Activated CD4-positive, alpha-beta memory T cell treated with anti-CD3 and anti-CD28 coated beads, Interleukin-2, amount 10 ng/mL, durations not matched to agents 7 days and 5 days (primary cell): ENCODE measurements at places on chromosomes 2 and 18. TPM values are rescaled to one million over a fixed set of nuclear protein-coding genes. Genes with fewer than 3 reads are reported as not detected.

DNA sequence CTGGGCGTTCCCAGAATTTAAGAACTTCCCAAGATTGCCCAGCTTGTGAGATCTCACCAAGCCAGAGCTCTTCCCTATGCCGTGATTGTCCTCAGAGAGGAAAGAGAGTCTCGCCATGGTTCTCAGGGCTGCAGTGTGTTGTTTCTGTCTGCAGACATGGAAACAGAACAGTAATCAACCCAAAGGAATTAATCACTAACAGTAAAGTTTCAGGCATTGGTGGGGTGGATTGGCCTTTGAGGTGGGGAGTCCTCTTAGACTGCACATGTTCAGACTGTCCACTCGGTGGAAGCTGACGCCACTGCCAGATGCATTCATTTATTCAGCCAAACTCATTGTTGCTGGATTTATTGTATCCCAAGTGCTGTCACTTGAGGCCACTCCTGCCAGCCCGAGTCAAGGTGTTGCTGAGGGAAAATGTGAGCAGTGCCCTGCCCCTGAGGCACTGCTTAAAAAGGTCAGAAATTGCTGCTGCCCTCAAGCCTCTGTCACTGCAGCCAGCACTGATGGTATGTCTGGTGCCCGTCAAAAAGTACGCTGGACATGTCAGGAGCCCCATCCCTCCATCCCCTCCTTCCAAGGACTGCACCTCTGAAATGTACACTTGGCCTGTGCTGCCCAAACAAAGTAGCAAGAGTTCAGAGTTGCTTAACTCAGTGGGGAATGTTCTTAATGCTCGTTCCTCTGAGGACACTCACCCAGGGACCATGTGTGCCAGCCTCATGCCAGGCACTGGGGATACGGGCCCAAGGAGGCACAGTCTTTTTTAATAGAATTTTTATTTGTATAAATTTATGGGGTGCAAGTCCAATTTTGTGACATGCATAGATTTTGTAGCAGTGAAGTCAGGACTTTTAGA lies 201.0 kb downstream of the GLI2 start:
- no peak for DNase-seq

- no peak for DNase-seq
These were observed 93.9 kb upstream of the RAB12 start for GRCh38 chr18:8515142-8515865.

- DNase-seq, result peak; percentile 9
These were observed 318.9 kb upstream of the HS6ST1 start for GRCh38 chr2:128637481-128638155.

DNA sequence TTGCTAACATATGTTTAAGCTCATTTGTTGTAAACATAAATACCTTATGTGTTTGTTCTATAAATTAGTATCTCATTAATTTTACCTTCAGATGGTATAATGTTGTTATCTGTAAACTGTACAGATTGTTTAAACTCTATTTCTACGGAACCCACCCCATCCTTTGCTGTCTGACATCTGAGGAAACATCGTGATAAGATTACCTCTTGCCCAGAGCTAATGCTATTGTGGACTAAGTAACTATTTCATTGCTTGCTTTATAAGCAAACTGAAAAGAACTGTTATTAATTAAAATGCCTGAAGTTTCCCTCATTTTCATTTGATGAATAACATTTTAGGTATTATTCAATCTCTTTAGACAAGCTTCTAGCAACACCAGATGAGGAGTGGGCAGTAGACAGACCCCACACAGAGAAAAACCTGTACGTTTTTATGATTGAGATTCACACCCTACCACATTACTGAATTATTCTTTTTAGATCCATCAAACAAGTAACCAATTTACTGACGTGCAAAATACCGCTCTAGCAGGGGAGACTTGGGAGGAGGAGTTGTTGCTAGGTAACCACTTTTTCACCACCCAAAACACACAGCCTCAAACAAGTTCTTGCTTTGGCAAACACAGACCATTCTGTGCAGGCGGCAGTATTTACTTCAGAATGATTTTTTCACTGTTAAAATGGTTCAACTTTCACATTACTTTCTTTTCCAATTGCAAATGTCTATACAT lies 1.9 kb upstream of the SYT4 start:
- no peak for DNase-seq

GRCh38 chr2:109711230-109712122 lies 82.6 kb upstream of the RGPD5 start:
- DNase-seq, result no peak

DNA sequence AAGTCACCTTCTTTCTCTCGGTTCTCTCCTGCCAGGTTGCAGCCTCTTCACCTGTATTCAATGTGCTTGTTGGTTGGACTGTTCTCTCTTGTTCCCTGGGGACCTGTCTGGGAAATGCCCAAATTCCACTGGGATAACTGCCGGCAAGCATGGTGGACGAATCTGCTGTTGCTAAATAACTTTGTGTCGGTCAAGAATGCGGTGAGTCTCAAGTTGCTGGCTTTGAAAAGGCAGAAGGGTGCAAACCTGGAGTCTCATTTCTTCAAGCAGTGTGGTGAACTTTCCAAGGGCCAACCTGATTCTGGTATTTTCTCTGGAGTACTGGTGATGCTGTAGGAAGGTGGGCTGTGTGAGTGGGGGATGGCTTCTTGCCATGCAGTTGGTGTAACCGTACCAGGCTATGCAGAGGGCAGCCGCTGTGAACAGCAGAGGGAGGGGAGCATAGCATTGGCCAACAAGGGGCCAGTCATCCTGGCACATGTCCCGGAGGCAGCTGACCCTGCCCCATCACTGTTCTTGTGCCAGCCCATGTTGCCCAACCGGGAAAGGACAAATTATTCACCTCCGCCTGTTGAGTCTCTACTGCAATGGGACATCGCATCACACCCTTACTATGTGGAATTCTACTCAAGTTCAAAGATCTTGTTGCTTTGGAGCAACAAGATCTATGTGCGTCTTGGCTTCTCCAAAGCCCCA lies 88.1 kb upstream of the SEC11C start:
- no peak for DNase-seq

- no peak for DNase-seq
These were observed 79.3 kb downstream of the GPR39 start for GRCh38 chr2:132495881-132496280.

- DNase-seq, result no peak
These were observed 238.3 kb downstream of the PRKCE start for GRCh38 chr2:45889620-45890370.

- no peak for DNase-seq
These were observed 122.9 kb upstream of the UNC80 start for GRCh38 chr2:209648714-209649113.

- no peak for DNase-seq
These were observed 6.1 kb upstream of the NCL start for GRCh38 chr2:231470246-231470900.

DNA sequence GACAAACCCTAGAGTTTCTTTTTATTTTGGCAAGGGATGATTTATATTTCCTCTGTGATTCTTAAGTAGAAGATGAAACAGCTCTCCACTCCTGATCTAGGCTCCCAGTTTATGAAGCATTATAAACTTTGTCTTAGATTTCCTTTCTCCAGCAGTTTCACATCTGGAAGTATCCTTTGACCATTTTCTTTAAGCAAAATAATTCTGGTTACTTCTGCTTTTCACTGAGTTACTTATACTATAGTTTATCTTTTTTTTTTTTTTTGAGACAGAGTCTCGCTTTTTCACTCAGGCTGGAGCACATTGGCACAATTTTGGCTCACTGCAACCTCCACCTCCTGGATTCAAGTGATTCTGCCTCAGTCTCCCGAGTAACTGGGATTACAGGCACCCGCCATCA lies 45.5 kb downstream of the KCMF1 start:
- DNase-seq, result no peak

GRCh38 chr2:33384599-33384961 lies 91.9 kb upstream of the RASGRP3 start:
- no peak for DNase-seq

DNA sequence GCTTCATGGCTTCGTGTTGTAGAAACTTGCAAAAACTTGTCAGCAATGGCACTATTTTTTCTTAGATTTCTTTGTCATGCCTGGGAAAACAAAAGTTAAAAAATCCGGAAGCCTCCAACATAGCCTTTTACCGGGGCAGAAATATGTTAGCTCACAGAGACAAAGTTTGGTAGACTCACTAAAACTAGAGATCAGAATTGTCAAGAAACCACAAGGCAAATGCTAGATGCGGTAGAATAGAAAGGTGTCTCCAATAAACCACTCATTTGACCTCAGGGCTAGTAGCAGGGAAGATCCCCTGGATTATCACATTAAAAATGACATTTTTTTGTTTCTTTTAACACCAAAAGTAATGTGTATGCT lies 405 bp downstream of the CASP10 start:
- DNase-seq, result no peak

DNA sequence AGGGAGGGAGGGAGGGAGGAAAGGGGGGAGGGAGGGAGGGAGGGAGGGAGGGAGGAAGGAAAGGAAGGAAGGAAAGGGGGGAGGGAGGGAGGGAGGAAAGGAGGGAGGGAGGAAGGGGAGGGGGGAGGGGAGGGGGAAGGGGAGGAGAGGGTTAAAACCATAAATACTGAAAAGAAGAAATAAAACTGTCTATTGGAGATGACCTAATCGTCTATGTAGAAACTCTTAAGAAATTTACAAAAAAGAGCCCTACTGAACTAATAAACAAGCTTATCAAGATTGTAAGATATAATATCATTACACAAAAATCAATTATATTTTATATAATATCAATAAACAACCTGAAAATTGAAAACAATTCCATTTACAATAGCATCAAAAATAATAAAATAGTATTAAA lies 32.3 kb upstream of the CTDP1 start:
- no peak for DNase-seq

GRCh38 chr2:122136056-122136455 lies 380.6 kb downstream of the TSN start:
- no peak for DNase-seq

DNA sequence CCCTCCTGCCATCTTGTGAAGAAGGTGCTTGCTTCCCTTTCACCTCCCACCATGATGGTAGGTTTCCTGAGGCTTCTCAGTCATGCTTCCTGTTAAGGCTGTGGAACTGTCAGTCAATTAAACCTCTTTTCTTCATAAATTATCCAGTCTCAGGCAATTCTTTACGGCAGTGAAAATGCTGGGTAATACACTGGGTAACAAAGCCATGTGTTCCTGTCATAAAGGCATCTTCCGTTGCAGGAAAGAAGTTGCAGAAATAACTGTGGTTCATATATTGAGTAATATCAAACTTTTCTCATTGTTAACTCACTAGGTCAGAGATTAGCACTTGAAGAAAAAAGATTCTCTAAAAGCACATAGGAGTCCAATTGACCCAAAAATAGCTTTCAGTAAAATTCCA lies 163.9 kb upstream of the HNMT start:
- no peak for DNase-seq

DNA sequence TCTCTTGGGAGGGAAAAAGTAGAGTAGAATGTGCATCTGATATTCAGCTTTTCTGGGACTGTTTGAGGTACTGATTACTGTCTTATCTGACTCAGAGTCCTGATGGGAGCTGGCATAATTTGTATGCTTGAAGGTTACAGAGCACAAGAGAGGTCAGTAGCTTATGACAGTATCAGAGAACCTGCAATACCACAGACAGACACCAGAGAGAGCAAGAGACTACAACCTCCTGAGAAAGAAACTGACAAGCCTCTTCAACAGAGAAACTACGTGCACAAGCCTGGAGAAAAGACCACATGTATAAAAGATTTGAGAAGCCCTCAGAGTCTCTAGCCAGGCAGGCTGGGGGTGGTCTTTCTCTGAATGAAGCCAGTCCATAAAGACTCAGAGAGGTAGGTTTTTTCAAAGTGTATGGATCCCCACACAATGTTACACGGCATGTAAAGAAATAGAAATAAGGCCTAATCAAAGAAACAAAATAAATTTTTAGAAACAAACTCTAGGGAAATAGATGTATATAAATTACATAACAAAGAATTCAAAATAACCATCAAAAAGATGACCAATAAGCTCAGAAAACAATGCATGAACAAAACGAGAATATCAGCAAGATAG lies 568.3 kb downstream of the LRRTM4 start:
- DNase-seq, result no peak

- DNase-seq, result no peak
These were observed 237.4 kb downstream of the RNF144A start for GRCh38 chr2:7154656-7155055.

GRCh38 chr2:158392687-158393086 lies 63.9 kb downstream of the CCDC148 start:
- DNase-seq, result no peak

DNA sequence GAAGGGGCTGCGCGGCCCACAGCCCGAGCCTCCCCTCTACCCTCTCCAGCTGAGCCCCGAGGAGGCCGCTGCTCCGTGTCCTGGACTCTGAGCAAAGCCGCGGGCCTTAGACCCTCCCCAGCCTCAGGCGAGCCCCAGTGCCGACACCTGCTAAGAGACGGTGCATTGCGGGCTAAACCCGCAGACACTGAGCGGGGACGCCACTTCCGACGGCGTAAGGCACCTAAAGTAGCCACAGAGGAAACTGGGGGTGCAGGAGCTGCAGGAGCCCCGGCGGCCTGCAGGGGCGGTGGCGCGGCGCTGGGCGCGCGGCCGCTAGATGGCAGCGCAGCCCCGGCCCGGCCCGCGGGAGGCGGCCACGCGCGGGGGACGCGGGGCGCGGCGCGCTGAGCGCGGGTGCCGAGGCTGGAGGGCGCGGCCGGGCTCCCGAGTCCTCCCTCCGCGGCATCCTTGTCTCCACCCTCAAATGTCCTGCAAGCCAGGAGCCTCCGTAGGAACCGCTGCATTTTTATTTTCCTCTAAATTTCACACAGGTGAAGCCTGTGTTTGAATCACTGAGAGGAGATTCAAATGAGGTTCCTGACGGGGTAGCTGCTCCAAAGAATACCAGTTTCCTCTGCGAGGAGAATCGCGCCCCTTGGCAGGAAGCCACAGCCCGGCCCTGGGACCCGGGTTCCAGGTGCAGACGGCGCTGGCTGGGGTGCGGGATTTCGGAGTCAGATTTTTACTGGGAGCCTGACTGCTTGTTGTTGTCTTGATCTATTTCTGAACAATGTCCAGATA lies 650.5 kb downstream of the GALR1 start:
- peak; percentile 67 for DNase-seq

- DNase-seq, result peak; percentile 53
These were observed 22.2 kb upstream of the TTC39C start for GRCh38 chr18:23992089-23992940.

Gene SLC16A14
- 0.40 TPM for total RNA-seq

Gene OXER1
- total RNA-seq, result not detected

Gene PLA2R1
- total RNA-seq, result not detected

Gene WDR43
- total RNA-seq, result 45.5 TPM
